Stimulated activated CD4-positive, alpha-beta T cell treated with anti-CD3 and anti-CD28 coated beads, Interleukin-4, amount 100 ng/mL, for 4 hours (primary cell): ENCODE measurements at places on chromosomes 5 and 9.

DNA sequence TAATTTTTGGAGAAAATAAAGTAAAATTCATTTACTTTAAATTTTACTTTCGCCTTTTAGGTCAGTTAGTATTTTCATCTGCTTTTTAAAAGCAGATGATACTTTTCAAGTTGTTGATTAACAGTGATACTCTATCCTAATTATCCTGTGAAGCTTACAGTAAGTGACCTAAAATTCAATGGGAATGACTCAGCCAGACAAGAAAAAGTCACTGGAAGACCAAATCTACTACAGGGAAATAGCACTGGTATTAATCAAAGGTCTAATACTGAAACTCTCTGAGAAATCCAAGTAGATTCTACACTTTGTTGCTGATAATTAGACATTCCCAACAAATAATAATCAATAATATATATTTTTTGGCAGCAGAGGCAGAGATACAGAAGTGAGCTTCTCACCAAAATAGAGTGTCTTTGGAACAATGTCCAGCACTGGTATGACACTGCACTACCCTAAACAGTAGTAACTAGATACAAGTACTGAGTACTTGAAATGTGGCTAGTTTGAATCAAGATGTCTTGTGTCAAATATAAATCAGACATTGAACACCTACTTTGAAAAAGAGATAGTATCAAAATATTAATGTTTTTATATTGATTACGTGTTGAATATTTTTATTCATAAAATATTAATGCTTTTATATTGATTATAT lies 22.8 kb upstream of the ELL2 start:
- DNase-seq = no peak

DNA sequence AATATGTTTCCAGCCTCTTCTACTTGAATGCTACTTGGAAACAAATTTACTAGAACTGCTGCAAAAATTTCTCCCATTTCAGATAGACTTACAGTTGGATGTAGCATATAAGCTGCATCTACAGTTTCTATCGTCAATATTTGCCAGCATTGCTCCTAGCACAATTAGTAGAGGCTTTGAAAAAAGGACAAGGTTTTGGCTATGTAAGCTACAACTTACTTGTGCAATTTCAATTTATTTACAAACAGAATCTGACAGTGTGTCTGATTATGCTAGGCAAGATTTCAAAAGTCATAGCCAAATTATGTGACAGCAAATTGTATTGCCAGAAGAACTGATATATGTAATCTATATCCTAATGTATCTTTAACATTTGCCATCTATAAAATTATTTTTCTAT lies 628.4 kb upstream of the FAM174A start:
- no peak for DNase-seq

- DNase-seq = no peak
Observed at GRCh38 chr5:152606776-152607364, 201.8 kb upstream of the NMUR2 start.

GRCh38 chr5:107919969-107920368 lies 249.2 kb upstream of the EFNA5 start:
- DNase-seq = no peak

DNA sequence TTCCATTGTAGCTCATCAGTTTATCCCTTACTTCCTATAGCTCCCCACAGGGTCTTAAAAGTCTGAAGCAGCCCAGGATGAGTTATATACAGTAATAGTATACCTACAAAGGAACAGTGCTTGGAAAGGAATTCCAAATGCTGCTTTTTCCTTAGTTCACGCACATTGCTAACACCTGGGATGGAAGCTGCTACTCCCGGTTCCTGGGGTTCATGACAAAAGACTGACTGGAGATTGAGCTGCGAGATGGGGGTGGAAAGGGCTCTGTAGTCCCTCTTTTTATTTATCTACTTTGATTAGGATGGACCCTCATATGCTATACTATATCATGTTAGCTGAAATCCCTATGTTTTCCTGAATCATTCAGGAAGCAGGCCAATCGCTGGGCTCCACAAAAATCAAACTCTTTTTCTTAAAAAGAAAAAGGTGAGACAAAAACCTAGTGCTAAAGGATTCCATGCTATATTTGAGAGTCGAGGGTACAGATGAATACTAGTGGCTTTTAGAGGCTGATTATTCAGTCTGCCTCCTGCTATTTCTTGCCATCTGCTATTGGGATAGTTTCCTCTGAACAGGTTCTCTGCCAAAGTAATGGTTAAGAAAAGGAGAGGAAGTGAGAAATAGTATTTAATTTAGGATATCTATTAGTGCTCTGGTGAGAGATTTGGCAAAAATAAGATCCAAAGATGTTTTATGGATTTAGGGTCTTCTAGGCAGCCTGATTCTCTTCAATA lies 81.2 kb downstream of the MRPS27 start:
- DNase-seq = no peak

- DNase-seq = no peak
Observed at GRCh38 chr5:151596828-151597539, 5.9 kb upstream of the FAT2 start.

DNA sequence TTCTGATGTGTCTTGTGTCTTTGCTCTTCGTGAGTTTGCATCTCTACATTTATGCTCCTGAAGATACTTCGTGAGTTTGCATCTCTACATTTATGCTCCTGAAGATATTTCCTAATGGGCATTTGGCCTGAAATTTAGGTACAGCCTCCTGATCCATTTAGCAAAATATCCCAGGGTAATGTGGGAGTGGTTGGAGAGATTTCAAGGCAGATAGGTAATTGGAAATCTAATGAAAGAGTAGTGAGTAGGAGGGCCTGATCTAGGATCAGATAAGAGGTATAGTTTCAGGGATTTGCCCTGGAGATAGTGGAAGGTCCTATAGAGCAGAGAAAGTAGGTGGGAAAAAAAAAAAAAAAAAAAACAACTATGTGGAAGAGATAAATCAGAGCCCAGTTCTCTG lies 14.6 kb upstream of the SNX2 start:
- DNase-seq = no peak
